ENCODE measurements at places on chromosomes 12 and 14. TPM values are rescaled to one million over a fixed set of nuclear protein-coding genes. Genes with fewer than 3 reads are reported as not detected.

Gene ARHGEF40
- total RNA-seq, result 55.2 TPM

Gene DLGAP5
- total RNA-seq, result 18.1 TPM

Gene KLRC3
- 0.39 TPM for total RNA-seq

Gene MYBPC1
- total RNA-seq, result not detected

Gene DGKA
- total RNA-seq, result 14.8 TPM

Gene ACRBP
- total RNA-seq, result 0.13 TPM

Gene SLC7A8
- 4.6 TPM for total RNA-seq

Gene PAWR
- 16.7 TPM for total RNA-seq

Gene LBHD2
- total RNA-seq, result not detected

Gene TAS2R46
- not detected for total RNA-seq

Gene TBC1D30
- 0.39 TPM for total RNA-seq

Gene RNU6-7
- not detected for total RNA-seq

Gene SCN8A
- total RNA-seq, result 3.7 TPM

Gene LRRIQ1
- total RNA-seq, result 0.48 TPM

Gene LPAR5
- not detected for total RNA-seq

Gene CELA1
- total RNA-seq, result not detected

Gene CCDC175
- total RNA-seq, result not detected

Gene SYT1
- 12.0 TPM for total RNA-seq

Gene TSHR
- total RNA-seq, result not detected

Gene DHRS4
- 50.0 TPM for total RNA-seq

Gene SERPINA10
- not detected for total RNA-seq

Gene TAC3
- total RNA-seq, result not detected

Gene WIF1
- total RNA-seq, result not detected

Gene ABCC9
- 1.6 TPM for total RNA-seq

Gene MYO1A
- not detected for total RNA-seq

Gene LRP1-AS
- total RNA-seq, result not detected

Gene TCTN1
- 75.0 TPM for total RNA-seq

Gene TAS2R7
- not detected for total RNA-seq

All from epithelial cell of alveolus of lung (primary cell).